ENCODE measurements at places on chromosomes 4 and X.

DNA sequence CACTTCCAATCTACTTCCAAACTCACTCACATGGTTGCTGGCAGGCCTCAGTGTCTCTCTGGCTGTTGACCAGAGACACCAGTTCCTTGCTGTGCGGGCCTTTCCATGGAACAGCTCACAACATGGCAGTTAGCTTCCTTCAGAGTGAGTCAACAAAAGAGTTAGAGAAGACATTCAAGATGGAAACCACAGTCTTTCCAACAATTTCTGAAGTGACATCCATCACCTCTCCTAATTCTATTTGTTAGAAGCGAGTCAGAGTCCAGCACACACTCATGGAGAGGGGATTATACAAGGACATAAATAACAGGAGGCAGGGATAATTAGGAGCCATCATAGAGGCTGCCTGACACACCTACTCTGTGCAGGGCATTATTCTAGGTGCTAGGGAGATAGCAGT is 62.5 kb upstream of the TMEM164 start:
- DNase-seq: no peak

- DNase-seq: no peak
Observed at GRCh38 chr4:121220698-121221097, 56.6 kb upstream of the TNIP3 start.

- no peak for DNase-seq
Observed at GRCh38 chr4:110198049-110198434, 373 bp downstream of the ELOVL6 start.

GRCh38 chr4:163920426-163920825 is 425.9 kb downstream of the TMA16 start:
- no peak for DNase-seq

DNA sequence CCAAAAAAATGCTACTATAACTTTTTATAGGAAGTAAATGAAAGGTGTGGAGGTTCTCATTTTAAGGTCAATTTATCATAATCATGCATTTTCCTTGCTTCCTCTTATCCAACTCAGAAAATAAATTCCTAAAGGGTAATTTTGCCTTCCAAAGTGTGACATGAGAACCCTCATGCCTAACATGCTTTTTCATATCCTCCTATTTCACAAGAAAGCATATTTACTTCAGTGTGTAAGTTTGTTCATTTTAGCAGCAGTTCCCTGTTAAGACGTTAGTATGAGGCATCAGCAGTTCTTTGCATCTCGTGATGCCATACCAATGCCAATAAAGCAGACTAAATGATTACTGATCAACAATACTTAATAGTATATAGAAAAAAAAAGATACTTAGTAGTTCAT is 18.4 kb downstream of the WDFY3 start:
- DNase-seq: no peak

DNA sequence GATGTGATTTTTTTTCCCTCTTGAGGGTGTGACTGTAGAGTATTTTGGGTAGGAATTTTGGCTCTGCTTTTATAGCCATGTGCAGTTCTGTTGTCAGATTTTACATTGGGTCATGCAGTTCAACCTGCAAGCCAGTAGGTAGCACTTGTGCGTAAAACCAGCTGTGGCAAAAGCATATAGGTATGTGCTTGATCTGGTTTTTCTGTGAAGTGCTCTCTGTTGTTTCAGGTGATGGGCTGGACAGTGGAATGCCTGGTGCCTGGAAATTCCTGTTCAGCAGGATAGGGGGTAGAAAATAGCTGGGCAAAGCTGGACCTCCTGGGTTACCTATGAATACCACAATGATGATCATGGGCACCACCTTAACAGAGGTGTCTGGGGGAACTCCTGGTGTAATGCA is 584.2 kb upstream of the PCDH10 start:
- no peak for DNase-seq

- no peak for DNase-seq
Observed at GRCh38 chr4:67880866-67881610, 2.8 kb downstream of the TMPRSS11D start.

DNA sequence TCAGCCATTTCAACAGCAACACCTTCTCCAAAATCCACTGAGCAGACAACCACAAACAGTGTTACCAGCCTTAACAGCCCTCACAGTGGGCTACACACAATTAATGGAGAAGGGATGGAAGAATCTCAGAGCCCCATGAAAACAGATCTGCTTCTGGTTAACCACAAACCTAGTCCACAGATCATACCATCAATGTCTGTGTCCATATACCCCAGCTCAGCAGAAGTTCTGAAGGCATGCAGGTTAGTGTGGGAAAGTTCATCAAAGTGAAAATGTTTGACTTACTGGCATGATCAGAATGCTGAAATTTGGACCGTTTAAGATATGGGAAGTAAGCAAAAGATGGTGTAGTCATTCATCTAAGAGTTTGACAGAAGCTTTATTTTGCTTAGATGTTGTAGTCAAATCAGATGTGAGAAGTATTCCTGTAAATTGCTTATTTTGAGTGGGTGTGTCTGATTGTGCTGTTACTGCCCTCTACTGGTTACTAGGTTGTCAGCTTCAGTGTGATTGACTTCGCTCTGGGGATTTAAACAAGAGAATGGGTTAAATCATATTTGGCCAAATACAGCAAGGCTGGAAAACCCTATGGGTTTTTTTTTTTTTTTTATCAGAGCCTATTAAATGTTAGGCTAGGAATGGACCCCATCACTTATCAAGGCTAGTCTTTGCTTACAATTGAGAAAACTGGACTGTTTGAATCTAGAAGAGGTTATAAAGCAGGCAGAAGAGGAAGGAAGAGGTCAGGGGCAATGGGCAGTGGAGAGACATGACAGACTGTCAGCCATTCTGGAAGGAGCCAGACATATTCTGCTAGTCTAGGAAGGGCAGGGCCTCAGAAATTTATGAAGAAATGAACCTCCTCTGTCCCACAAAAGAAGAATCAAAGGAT is 130.3 kb downstream of the DIPK2B start:
- no peak for DNase-seq

DNA sequence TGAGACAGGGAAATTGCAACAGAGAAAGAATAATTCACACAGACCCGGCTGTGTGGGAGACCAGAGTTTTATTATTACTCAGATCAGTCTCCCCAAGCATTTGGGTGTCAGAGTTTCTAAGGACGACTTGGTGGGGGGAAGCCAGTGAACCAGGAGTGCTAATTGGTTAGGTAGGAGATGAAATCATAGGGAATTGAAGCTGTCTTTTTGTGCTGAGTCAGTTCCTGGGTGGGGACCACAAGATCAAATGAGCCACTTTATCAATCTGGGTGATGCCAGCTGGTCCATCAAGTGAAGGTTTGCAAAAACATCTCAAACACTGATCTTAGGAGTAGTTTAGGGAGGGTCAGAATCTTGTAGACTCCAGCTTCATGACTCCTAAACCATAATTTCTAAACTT is 560.7 kb downstream of the ADGRL3 start:
- no peak for DNase-seq

GRCh38 chr4:76257824-76258223 is 6.3 kb downstream of the FAM47E start:
- no peak for DNase-seq

DNA sequence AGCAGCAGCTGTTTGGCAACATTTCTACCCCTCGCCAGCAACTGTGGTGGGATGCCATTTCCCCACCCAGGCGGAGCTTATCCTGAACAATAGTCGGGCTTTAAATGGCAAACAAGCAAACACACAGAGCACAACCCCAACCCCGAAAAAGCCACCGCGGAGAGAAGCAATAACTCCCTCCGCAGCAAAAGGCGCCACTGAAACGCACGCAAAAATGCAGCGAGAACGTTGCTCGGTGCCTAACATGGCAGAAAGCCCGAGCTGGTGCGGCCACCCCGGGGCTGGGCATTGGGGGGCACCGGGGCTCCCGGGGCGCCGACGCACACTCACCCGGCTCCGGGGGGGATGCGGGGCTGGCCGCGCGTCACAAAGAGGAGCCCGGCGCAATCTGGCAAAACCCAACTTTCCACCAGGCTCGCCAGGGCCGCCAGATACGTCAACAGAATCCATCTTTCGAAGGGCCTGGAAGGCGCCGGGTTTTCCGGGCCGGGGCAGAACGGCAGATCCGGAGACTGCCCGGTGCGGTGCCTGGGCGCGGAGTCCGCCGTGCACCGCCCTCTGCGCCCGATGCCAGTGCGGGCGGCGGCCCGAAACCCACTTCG is 818 bp downstream of the RAI2 start:
- DNase-seq: no peak

- no peak for DNase-seq
Observed at GRCh38 chr4:34643476-34643875, 1600.8 kb downstream of the ARAP2 start.

DNA sequence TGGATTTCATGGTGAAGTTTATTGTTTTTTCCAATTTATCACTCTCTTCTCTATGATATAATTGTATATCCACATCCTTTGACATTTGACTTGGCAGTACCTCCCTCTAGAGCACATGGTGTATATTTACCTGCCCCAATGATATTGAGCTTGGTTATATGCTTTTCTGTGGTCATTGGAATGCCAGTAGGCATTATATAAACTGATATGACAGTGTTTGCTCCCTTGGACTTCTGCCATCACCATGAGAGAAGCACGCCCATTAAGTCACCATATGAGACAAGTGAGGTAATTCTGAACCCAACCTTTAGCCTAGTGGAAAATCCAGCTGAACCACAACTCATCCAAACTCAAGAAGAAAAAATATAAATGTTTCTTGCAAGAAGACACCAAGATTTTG is 2761.5 kb downstream of the ARAP2 start:
- no peak for DNase-seq

GRCh38 chrX:130637591-130637990 is 235.8 kb downstream of the RBMX2 start:
- DNase-seq: no peak

GRCh38 chr4:12689457-12689856 is 794.7 kb downstream of the RAB28 start:
- no peak for DNase-seq

GRCh38 chr4:142696334-142697122 is 149.6 kb downstream of the INPP4B start:
- DNase-seq: no peak
